ENCODE measurements at places on chromosomes 1 and 21. TPM values are rescaled to one million over a fixed set of nuclear protein-coding genes. Genes with fewer than 3 reads are reported as not detected.
A peak's percentile ranks its signal among the peaks of the same experiment; 100 is the strongest.

- no peak for DNase-seq
Measured at GRCh38 chr21:41689289-41689583, 77.6 kb downstream of the RIPK4 start.

DNA sequence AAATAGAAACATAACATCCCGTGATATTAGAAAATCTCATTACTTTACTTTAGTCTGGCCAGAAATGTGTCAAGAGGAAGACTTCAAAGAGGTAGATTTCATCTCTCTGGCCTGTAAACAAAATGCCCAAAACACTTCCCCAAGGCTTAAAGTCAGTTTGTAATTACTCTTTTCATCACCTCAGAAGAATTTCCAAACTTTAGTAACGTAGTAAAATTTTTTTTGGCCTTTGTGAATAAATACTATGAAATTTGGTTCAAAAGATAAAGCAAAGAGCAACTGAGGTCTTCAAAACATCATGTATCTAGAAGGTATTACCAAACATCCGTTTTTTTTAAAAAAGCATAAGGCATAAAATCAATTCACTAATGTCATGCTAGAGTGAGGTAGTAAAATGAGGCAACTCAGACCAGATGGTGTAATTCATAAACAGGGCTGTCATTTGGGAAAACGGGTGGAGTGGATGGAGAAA, 51.4 kb downstream of the LEPR start:
- no peak for DNase-seq

- DNase-seq: no peak
Measured at GRCh38 chr1:82269431-82269830, 468.7 kb downstream of the ADGRL2 start.

DNA sequence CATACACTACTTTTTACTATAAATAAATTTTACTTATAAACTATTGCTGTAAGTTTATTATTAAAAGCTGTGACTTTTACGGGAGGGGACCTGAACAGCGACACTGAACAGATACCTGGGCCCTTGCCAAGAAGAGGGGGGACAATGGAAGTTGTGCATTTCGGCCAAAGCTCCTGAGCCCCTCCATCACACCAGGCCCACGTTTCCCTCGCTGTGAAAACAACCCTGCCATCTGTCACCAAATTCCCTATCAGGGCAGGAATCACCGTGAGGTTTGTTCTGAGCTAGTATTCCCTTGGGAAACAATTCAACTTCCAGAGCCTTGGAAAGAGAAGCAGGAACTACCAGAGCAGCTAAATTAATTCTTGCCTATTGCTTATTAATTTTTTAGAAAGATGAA, 37.0 kb downstream of the VTCN1 start:
- no peak for DNase-seq

- no peak for DNase-seq
Measured at GRCh38 chr1:12229386-12229834, 420 bp upstream of the VPS13D start.

GRCh38 chr21:42561762-42562650, 48.4 kb downstream of the SLC37A1 start:
- peak; percentile 29 for DNase-seq

- DNase-seq: no peak
Measured at GRCh38 chr1:55289614-55290013, 74.5 kb upstream of the USP24 start.

- DNase-seq: no peak
Measured at GRCh38 chr1:117436513-117436912, 69.3 kb downstream of the MAN1A2 start.

- DNase-seq: no peak
Measured at GRCh38 chr1:93708734-93709481, 27.3 kb upstream of the BCAR3 start.

GRCh38 chr21:38669186-38669585, 136.5 kb upstream of the ETS2 start:
- DNase-seq: no peak

DNA sequence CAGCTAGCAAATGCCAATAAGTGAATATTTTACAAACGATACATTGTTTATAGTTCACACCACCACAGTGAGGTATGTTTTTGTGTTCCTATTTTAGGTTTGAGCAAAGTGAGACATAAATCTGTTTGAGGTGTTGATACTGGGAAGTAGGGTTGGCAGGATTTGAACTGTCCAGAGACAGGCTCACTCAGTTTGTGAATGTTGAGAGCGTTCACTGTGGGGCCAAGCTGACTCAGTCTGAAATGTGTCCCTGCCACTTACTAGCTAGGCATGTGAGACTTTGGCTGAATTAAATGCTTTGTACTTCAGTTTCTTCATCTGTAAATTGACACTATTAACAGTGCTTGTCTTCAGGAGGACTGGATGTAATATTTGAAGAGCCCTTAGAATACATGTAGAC, 35.1 kb downstream of the DIRAS3 start:
- DNase-seq: no peak

- no peak for DNase-seq
Measured at GRCh38 chr1:60988891-60989290, 93.5 kb upstream of the NFIA start.

- DNase-seq: no peak
Measured at GRCh38 chr1:58575551-58576324, 1.3 kb downstream of the TACSTD2 start.

DNA sequence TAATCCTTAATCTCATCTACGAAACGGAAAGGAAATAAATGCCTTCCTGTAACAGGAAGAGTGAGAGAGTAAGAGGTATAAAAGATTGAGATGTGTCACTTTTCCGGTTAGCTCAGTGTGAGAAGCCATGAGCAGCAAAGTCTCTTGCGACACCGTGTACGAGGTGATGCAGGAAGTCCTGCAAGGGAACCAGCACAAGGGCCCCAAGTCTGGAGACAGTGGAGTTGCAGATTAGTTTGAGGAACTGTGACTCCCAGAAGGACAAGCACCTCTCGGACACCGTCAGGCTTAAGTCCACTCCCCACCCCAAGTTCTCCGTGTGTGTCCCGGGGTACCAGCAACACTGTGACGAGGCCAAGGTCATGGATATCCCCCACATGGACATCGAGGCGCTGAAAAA, 592.3 kb upstream of the ADGRL2 start:
- no peak for DNase-seq

DNA sequence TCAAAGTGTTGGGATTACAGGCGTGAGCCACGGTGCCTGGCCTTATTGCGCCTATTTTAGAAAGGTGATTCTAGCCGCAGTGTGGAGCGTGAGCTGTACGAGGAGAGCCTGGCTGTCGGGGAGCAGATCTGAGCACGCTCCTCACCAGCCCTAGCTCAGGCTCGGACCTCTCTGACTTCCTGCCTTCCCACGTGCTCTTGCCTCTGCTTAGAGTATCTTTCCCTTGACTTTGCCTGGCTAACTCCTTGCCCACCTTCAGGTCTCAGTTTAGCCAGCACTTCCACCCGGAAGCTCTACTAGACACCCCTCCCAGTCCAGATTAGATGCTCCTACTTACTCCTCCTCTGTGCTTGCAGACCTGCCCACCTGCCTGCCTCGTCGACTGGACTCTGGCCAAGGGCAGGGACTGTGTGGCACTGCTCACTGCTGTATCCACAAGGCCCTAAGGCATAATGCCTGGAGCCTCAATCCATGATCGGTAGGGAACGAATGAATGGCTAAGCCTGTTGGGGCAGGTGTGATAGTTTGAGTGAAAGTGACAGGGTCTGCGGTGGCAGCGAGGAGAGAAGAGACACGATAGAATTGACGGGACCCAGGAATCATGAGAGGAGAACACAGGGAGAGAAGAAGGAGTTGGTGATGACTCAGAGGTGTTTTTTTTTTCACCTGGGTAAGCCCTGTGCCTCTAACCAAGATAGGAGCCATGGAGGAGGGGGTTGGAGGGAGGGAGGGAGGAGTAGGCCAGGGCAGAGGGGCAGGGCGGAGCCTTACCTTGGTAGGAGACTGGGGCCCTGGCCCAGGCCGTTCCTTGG, 28.1 kb upstream of the WASF2 start:
- no peak for DNase-seq

DNA sequence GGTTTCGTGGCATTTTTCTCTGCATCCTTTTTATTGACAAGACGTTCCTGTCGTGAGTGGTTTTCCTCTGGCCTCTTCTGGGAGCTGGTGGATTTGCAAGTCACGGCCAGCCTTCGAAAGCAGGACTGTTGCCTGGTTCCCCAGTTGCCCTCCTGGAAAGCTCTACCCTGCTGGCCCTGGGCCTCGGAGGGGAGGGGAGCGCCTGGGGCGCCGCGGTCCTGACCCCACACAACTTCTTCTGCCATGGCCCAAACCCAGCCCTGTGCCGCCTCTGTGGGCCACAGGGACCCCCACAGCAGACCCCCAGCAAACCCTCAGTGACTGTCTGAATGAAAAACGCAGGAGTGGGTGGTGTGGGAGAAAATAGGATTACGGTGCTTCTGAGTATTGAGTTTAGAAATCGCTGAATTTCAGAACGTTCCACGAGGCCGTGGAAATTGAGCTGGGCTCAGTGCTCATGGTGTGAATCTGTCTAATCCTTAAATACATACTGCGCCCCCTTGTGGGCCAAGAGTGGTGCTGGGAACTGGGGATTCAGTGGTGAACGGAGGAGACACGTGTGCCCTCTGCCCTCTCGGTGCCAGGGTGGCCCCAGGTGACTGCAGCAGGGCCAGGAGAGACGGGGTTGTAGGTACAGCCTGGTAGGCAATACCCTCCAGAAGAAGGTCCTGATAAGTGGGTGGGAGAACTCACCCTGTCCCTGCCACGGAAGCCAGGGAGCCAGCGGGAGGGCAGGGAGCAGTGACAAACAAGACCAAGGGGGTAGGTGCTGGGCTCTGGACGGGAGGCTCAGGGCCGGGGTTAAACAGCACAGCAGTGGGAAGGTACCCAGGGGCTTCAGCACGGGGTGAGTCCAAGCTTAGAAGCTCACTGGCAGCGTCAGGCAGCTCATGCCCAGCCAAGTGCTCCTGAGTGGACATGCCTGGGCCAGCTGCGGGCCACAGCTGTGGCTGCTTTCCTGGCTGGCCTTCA, 101.2 kb upstream of the COL6A1 start:
- peak; percentile 76 for DNase-seq

- no peak for DNase-seq
Measured at GRCh38 chr1:56390232-56390867, 189.0 kb downstream of the PLPP3 start.

- no peak for DNase-seq
Measured at GRCh38 chr1:38736399-38736798, 123.2 kb downstream of the RRAGC start.

DNA sequence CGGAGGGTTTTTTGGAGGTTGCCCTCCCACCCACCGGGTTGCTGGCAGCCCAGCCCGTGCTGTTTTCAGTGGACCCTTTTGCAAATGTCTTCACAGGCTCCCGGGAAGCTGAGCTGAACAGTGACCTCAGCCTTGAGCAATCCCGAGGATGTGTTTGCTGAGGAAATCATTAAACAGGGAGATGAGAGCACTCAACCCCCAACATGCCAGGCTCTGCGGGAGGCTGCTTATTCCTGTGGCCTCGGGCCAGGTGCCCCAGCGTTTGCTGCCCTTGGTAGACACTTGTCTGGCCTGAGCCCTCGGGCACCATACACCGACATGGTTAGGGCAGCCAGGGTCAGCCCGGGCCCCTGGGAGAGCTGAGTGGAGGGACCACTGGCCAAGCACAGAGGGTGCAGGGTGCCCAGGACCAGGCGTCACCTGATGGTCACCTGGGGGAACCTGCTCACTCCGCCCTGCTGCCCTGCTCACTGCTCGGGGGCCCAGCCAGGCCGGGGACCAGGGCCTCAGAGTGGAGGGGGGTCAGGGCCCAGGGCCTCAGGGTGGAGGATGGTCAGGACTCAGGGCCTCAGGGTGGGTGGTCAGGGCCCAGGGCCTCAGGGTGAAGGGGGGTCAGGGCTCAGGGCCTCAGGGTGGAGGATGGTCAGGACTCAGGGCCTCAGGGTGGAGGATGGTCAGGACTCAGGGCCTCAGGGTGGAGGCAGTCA, 42.5 kb upstream of the POFUT2 start:
- DNase-seq: peak; percentile 81

DNA sequence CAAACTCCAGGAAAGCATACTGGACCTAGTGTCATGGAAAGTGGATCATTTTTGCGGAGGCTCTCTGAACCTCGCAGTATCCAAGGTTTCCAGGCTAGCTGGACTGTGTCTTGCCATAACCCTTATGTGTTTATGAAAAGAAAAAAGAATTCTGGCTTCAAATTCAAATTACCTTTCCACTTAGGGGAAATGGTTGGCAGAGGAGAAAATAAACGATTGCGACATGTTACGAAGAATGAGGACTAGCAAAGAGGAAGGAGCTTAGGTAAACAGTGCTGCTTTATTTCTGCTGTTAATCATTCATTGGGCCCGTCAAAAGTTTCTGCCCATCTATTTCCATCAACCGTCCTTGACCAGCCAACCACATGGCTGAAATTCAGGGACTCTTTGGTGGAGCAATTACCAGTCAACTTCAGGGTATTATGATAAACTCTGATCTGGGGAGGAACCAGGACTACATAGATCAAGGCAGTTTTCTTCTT, at the start of gene C4BPA:
Gene C4BPA (plus strand): TSS at position 342 of the 482 bp plus-strand sequence. CDS start 8,793 bp downstream, outside the sequence.
- no peak for DNase-seq

GRCh38 chr1:21285055-21285372, 5.2 kb downstream of the ECE1 start:
- no peak for DNase-seq

GRCh38 chr1:14778898-14779865, 180.7 kb downstream of the KAZN start:
- no peak for DNase-seq

- peak; percentile 40 for DNase-seq
Measured at GRCh38 chr1:22208268-22208972, 65.5 kb upstream of the WNT4 start.

GRCh38 chr1:205058853-205059252, 15.8 kb downstream of the CNTN2 start:
- peak; percentile 54 for DNase-seq

CYP2J2 gene
- total RNA-seq: 0.54 TPM

CELA2A gene
- not detected for total RNA-seq

C1QB gene
- 476 TPM for total RNA-seq

GJB4 gene
- not detected for total RNA-seq

TCHH gene
- under 0.01 TPM for total RNA-seq

PLOD1 gene
- 41.1 TPM for total RNA-seq

RBM11 gene
- total RNA-seq: 0.28 TPM

ATP1A4 gene
- total RNA-seq: 3.0 TPM

CNR2 gene
- not detected for total RNA-seq

SLC35F3 gene
- 0.28 TPM for total RNA-seq

SYT6 gene
- total RNA-seq: 0.55 TPM

All from sigmoid colon (tissue), 7 donors.